ENCODE measurements at places on chromosomes 16 and 17.

DNA sequence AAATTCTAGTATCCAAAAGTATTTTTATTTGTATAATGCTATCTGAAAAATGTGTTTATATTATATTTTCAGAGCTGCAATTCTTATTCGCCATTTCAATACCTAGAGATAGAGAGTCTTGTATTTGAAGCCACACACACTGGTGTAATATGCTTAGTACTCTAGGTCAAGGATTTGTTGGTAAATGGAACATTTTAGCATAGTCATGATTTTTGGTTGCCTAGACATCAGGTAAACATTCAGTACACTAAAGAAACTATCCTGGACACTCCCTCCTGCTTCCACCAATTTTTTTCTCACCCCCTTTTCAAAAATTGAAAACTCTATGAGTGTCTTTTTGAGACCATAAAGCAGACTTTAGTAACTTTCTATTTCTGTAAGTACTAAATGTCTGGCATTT is 20.8 kb downstream of the ABHD15 start:
- no peak for DNase-seq

DNA sequence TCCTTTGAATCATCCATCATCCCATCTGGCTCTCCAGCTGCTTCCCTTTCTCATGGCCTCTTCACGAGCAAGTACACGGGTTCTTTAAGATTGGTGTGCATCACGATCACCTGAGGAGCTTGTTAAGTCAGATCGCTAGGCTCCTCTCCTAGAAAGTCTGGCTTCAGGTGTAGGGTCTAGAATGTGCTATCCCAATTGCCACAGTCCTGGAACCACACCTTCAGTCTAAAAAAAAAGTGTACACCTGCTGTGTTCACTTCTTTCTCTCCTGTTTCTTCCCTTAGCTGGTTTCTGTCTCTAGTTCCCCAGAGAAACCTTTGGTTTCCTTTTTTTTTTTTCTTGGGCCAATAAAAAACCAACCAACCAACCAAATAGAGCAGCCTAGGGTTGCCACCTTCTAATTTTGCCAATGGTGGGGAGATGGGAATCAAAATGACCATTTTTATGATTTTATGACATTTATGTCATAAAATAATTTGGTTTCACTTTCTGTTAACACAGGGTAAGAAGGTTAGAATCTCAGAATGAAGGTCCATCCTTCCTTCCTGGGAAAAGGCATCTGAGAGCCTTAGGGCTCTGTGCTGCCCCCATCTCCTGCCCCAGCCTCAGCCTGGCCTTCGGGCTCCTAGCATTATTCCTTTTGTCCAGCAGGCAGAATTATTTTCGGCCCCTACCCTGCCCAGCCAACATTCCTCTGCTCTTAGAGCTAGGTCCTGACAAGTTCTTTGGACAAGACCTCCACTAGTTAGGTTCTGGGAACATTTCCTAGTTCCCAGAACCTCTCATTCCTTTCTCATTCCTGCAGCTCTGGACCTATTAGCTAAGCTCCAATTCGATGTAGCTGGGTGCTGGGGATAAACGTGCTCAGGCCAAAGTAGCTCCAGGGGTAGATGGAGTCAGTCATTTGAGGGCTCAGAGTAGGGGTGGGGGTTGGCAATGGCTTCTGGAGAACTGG is 1.9 kb upstream of the GGT6 start:
- DNase-seq: no peak

GRCh38 chr17:67974185-67974584 is 22.1 kb downstream of the C17orf58 start:
- DNase-seq: no peak

GRCh38 chr16:82185012-82185411 is 15.0 kb upstream of the MPHOSPH6 start:
- DNase-seq: no peak

GRCh38 chr16:61969077-61969382 is 67.2 kb downstream of the CDH8 start:
- no peak for DNase-seq

GRCh38 chr17:27284811-27285415 is 9.0 kb upstream of the WSB1 start:
- DNase-seq: no peak

DNA sequence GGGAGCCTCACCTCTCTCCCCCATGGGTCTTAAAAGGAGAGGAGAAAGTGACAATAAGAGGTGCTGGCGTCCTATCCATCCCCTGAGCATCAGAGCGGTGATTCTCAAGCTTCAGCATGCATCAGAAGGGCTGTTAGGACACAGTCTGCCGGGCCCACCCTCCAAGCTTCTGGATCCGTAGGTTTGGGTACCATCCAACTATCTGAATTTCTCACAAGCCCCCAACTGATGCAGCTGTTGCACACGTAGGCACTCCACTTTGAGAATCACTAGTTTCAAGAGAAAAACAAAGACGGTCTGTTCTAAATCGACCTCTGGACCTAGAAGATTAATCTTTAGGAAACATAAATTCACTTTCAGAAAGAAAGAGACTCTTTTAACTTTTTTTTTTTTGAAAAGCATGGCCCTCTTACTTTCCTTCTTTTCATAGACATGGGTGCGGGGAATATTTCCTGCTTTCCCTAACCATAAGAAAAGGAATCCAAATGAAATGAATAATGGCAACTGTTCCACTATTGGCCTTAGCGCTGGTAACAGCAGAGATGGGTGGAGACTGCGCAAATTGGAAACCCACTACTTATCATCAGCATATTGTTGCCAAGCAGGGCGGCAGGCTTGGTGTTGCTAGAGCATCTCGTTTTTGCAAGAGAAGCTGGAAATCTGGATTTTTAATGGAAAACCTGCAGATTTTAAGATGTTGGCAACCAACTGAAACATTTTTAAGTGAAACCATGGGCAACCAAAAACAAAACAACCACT is 144.4 kb downstream of the GAS7 start:
- no peak for DNase-seq

- no peak for DNase-seq
Measured at GRCh38 chr17:38886643-38887010, 16.8 kb downstream of the LASP1 start.

- no peak for DNase-seq
Measured at GRCh38 chr17:70099294-70099693, 24.3 kb downstream of the KCNJ16 start.

DNA sequence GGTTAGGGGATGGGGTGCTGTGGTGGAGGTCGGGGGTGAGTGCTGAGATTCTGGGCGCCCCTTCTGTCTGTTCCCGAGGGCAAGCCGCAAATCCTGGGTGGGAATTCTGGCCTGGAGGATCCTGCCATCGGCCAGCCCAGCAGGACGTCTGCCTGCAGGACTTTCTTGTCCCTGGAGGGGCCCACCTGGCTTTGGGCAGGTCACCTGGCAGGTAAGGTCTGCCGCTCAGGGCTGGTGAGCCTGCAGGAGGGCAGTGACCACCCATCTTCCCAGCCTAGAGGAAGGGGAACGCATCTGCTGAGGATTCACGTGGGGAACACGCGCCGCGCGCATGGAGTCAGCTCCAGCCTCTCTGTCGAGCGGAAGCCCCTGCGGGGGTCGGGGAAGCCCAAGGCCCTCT is 5.4 kb downstream of the RNF222 start:
- DNase-seq: no peak

GRCh38 chr17:79835953-79836509 is 3.2 kb downstream of the CBX4 start:
- no peak for DNase-seq

- DNase-seq: no peak
Measured at GRCh38 chr16:58678716-58679115, 5.9 kb downstream of the SLC38A7 start.

- no peak for DNase-seq
Measured at GRCh38 chr16:67504031-67505021, 21.0 kb upstream of the AGRP start.

- no peak for DNase-seq
Measured at GRCh38 chr16:1403733-1404132, 10.8 kb downstream of the UNKL start.

GRCh38 chr16:55622930-55623561 is 32.7 kb upstream of the SLC6A2 start:
- DNase-seq: no peak

DNA sequence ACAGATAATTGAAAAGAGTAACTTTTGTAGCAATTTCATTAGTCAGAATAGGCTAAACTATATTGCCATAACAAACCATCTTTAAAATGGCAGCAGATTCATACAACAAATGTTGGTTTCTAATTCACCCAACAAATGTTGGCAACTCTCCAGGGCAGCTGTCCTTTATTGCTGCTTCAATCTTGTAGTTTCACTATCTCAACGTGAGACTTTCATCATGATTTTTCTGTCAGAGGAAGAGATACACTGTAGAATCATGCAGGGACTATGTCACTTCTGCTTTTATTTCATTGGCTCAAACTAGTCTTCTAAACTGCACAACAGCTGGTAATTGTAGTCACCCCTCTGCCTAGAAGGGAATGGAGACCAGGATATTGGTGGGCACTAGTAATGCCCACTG is 174.2 kb downstream of the TANC2 start:
- DNase-seq: peak; percentile 15

GRCh38 chr17:44941712-44942331 is 5.8 kb downstream of the KIF18B start:
- DNase-seq: no peak

DNA sequence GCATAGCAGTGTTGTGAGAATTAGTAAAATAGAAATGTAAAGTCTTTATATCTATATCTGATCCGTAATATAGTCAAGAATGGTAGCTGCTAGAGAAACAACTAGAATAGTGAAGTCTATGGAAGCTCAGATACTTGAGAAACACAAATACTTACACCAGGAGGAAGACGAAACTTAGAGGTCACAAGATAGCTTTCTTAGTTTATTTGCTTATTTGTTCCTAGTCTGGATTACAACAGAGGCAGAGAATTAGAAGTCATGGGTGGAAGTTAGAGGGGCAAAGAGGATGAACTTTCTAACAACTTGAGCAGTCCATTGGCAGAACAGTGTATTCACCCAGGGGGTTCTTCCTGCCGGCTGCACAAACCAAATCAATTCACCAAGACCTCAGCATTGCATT is 13.9 kb downstream of the GNGT2 start:
- no peak for DNase-seq

DNA sequence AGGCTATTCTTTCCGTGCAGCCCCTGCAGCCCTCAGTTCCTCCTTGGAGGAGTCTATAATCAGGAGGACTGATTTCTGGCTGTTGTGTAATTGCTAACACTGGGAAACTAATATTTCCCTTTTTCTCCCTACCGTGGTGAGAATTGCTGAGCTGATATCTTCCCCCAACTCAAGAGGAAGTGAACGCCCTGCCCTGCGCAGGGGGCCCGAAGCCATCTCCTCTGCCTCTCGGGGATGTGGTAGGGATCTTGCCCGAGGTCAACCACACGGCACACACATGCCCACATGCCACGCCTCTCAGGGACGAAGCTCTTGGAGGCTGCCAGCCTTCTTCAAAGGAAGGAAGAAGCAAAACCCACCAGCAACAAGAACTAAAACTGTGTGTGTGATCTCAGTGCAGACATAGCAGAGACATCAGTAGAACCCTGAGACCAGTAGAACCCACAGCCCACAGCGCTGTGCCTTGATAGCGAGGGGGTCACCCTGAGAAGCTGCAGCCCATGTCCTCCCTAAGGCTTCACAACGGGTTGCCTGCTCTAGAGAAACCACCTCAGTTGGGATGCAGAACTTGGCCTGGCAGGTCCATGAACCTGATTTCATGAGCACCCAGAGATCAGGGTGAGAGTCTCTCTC is 8.9 kb upstream of the ULK2 start:
- DNase-seq: no peak

DNA sequence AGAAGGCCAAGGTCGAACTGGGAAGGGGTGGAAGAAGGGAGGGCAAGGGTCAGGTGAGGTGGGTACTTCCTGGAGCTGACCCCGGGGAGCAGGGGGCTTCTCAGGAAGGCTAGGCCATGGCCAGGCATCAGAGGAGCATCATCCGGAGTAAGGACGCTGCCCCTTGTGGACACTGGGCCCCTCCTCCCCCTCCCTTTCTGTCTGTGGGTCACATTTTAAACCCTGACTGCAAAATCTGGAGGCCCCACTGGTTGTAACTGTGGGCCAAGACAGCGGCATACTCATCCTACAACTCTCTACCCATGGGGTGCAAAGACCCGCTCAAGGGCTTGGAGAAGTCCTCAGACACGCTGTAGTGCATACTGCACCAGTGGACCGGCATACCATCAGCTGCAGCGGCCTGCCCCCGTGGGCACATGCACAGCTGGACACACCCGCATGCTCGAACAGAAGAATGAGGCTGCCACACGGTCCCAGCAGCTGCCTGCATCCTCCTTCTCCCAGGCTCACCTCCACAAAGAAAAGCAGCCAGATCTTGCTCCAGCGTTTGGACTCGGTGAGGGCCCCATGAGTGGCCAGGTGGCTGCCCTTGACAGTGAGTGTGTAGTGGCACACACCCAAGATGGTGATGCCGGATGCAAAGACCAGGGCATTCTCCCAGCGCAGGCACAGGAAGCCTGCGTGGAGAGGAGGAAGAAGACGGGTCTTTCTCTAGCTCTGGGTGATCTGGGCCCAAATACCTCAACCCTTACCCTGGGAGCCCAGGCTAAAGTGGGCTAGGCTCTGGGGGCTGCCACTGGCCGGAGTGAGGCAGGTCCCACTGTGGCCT is 1.2 kb downstream of the FADS6 start:
- DNase-seq: no peak

DNA sequence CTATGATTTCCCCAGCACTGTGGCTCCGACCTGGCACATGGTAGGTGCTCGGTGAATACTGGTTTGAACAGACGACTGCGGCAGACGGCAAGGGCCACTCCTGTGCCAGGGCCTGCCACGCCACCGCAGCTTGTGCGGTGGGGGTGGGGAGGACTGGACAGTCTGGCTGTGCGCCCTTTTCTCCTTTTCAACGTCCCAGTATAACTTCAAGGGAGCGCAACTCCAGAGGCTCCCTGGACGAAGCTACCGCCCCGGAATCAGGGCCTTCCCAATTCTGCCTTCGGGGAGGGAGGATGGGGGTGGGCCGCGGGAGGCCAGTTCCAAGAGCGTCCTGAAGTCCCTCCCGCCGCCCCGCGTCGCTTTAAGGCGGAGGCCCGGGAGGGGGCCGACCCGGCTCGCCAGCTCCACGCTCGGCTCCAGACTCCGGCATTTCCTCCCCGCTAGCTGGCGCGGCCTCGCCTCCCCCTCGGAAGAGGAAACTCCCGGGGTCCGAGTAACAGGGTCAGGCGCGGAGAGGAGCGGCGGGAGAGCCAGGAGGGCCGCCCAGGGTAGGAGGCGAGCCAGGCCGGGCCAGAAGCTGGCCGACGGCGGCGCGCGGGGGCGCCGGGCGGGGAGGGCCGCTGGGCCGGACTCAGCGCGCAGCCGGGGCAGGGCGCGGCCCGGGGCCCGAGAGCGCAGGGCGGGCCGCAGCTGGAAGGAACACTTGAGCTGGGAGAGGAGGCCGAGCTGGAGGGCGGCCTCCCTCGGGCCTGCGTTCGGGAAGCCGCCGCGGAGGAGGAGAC is at the start of gene ITPRIPL2:
Gene ITPRIPL2, plus strand, starts transcription at position 388 of the 782 bp plus-strand sequence. CDS start 498 bp downstream, outside the sequence.
- no peak for DNase-seq

GRCh38 chr17:82734987-82735866 is at the start of gene FN3K:
FN3K (plus strand) TSS chr17:82735615; CDS start chr17:82735637, 22 bp downstream.
- no peak for DNase-seq

All from GM12864 (cell line).